ENCODE measurements at places on chromosomes 13 and 19.
A peak's percentile ranks its signal among the peaks of the same experiment; 100 is the strongest.

GRCh38 chr19:3748965-3749364 lies 12.5 kb downstream of the APBA3 start:
- no peak for DNase-seq

GRCh38 chr13:35851356-35851755 lies 279.8 kb downstream of the DCLK1 start:
- no peak for DNase-seq

DNA sequence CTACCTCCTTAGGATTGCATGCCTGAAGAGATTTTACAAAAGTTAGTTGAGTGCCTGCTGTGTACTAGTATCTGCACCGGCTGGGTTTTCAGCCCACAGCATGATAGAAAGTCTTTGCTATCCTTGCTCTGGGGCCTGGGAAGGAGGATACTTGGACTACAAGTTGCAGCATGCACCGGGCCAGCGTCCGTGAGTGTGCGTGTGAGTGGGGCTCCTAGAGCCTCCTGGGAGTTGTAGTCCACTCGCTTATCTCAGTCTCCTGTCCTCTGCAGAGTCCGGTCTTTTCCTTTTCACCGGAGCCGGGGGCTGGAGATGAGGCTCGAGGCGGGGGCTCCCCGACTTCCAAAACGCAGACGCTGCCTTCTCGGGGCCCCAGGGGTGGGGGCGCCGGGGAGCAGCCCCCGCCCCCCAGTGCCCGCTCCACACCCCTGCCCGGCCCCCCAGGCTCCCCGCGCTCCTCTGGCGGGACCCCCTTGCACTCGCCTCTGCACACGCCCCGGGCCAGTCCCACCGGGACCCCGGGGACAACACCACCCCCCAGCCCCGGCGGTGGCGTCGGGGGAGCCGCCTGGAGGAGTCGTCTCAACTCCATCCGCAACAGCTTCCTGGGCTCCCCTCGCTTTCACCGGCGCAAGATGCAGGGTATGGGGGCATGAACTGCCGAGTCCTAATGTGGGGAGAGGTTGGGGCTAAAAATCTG lies 20.6 kb downstream of the BRSK1 start:
- DNase-seq, result peak; percentile 62

DNA sequence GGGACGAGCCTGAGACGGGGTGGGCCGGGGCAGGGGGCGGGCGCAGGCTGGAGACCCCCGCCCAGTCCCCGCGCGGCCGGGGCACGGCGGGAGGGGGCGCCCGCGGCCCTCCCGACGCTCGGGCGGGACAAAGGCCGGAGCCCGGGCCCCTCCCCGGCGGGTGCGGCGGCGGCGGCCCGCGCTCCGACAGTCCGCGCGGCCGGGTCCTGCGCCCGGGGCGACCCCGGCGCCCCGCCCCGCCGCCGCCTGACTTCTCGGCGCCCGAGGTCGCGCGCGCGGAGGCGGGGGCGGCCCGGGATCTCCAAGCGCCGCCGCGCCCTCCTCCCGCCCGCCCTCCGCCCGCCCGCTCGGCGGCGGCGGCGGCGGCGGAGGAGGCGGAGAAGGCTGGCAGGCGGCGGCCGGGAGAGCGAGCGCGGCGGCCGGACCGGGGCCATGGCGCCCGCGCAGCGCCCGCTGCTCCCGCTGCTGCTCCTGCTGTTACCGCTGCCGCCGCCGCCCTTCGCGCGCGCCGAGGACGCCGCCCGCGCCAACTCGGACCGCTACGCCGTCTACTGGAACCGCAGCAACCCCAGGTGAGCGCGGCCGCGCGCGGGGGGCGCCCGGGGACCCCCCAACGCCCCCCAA lies at the start of gene EFNA2:
EFNA2 (plus strand) TSS at position 137 of the 624 bp plus-strand sequence; CDS start at position 433, 296 bp downstream.
- DNase-seq, result peak; percentile 54

GRCh38 chr19:47720669-47721422 lies 7.6 kb downstream of the EHD2 start:
- no peak for DNase-seq

- DNase-seq, result no peak
Observed at GRCh38 chr19:35822579-35822978, 9.9 kb upstream of the PRODH2 start.

DNA sequence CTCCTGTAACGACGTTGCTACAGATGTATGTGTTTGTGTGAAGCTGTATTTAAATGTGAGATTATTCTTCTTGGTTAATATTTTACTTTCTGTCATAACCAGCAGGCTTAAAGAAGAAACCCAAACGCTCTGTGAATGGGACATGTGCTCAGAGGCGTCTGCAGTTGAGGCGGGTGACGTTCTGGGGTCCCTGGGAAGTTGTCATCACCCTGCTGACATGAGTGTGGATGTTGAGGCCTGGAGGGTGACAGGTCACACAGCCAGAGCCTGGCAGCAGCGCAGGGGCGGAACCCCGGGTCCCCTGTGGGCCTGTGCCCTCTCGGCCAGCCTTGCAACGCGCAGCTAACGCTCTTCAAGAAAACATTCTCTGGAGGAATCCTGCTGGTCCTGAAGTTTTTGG lies 16.6 kb downstream of the RASA3 start:
- no peak for DNase-seq

GRCh38 chr19:33432446-33433170 lies 59.1 kb downstream of the CEBPG start:
- no peak for DNase-seq

DNA sequence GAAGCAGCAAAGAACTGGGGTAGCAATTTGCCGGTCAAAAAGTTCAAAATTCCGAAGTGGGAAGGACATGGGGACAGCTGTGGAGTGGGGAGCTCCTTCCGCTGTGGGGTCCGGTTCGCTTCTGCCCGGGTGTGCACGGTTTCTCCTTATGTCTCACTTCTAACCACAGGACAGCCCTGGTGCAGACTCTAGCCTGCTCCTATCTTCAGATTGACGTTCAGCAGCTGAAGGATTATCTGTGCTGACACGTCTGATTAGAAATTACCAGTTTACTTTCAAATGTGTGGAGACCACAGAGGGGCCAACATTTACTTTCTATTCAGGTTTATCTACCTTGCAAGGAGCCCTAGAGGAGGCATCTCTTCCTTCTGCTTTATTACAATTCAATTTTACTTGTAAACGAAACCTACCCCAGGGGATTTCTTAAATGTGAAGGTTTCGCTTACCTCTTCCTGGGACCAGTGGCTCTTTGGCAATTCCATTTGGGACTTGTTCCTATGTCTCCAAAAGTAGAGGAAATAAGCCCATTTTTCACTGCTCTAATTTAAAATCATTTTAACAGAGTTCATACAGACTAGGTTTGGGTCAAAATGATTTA lies 27.3 kb downstream of the LHFPL6 start:
- no peak for DNase-seq

DNA sequence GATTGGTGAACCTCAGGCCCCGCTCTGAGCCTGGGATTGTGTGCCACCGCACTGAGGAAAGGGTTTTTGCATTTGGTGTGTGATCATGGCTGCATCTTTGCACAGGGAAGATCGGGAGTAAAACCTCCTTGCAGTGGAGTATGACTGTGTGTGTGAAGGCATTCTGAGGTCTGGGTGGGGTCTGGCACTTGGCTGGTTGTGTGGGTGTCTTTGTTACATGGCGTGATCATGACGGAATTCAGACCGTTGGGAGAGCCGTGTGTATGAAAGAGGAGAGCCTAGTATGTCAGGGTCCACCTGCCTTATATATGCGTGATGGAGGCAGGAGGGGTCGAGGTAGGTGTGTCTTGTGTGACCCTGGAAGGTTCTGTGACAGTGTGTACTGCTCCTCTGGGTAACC lies 740 bp upstream of the BEST2 start:
- DNase-seq, result no peak

DNA sequence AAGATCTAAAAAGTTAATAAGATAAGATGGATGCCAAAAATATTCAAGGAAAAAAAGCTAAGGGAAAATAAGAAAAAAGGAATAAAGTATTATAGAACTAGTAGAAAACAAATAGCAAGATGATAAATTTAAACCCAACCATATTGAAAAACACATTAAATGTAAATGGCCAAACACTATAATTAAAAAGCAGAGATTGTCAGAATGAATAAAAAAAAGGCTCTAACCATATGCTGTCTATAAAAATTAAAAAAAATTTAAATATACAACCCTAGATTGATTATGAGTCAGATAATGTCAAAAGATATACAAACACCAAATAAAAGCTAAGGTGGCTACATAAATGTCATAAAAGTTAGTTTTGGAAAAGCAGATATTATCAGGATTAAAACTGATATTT lies 617.5 kb upstream of the SGCG start:
- DNase-seq, result no peak

DNA sequence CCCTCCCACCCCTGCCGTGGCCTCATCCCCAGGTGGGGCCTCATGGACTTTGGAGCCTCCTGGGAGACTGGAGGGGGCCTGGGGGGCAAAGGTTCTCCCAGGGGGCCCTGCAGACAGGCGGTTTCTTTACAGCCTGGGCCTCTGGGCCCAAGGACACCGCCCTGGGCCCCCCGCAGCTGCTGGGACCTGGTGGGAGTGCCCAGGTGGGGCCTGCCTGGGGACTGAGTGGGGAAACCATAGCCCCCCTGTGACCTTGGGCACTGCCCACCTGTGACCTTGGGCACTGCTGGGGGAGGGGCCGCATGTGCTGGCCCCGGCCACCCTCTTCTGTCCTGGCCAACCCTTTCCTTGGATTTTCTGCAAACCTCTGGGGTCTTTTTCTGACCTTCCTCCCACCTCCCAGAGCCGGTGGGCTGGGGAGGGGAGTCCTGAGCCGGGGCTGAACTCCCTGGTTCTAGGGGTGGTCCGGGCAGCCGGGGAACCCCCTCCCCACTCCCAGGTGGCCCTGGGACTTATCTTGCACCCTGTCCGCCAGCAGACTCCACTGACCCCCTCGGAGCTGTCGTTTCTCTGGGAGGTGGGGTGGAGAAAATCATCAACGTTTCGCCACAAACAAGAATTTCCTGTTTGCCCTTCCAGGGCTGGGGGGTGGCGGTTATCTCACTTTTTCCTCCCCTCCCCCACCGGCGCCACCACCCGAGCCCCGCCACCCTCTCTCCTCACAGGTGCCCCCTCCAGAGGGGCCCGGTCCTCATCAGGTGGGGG lies 27.0 kb downstream of the ARID3A start:
- no peak for DNase-seq

- no peak for DNase-seq
Observed at GRCh38 chr13:43482026-43482425, 304.7 kb downstream of the ENOX1 start.

DNA sequence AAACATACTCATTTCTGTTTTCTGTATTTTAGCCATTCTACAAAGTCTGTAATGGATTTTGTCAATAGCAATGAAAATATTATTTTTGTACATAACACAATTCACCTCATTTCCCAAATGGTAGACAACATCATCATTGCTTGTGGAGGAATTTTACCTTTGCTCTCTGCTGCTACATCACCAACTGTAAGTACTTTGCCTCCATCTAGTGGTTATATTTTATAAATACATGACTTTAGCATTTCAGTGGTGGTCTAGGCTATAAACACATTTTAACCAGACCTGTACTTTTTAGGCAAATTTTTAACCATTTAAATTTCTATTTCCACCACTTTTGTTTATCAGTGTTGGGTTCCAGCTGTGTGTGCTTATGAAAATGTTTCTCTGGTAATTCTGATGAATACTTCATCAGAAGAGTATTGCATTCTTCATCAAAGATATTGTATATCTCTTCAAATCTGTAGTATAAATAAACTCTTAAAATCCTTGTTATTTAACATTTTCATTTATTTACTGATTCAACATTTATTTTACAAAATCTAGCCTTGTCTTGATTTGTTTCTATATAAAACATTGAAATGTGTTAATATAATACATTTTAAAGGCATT lies 222.4 kb downstream of the NBEA start:
- no peak for DNase-seq

DNA sequence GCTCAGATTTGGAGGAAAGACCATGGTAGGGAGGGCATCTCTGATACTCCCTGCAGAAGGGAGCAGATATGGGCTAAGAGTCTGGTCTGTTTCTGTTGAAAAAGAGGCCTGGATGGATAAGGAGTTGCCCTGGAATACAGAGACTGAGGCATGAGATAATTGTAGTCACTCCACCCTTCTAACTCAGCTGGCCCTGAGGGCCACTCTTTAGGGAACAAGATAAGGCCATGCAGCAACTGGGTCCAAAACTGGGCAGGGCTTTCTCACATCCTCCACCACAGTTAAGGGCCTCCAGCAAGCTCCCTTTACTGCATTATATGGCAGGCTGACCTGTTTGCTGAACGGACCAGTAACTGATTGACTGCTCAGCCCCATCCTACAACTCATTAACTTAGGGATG lies 1.3 kb downstream of the ZNF749 start:
- DNase-seq, result no peak

GRCh38 chr19:17721821-17722220 lies 2.5 kb downstream of the MAP1S start:
- DNase-seq, result no peak

DNA sequence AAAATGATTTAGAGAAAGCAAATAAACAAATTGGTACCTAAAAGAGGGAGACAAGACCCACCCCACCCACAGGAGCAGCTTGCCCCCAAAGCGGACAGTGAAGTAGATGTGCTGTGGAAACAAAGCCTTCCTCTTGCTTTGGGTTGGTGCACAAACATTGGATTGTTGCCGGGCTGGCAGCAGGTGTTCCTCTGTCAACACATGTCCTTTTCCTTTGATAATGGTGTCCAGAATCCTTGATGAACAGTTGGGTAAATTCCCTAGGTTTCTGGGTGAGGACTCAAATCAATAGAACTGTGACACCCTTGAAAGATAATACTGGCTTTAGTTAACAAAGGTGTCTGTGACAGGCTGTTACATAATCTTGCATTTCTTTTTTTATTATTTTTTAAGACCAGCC lies 311.8 kb downstream of the SPRY2 start:
- no peak for DNase-seq

DNA sequence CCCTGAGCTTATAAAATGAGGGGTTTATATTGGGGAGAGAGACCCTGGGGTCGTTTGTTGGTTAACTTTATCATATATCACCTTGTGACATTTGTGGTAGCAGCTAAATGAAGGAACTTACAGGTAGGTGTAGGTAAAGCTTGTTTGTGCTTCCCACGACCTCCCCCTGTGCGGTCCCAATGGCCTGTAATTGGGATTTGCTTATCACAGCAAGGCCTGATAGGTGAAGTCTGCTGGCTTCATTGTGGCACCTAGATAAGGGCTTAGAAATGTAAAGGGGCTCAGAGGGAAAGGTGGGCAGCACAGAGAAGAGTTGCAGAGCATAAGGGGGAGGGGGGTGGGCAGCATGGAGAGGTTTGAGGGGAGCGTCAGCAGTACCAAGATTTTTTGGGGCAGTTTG lies 35.5 kb upstream of the MLNR start:
- DNase-seq, result no peak

GRCh38 chr19:2887391-2887914 lies 13.3 kb upstream of the ZNF57 start:
- no peak for DNase-seq

GRCh38 chr19:291006-291521 lies at the start of gene PLPP2:
Gene PLPP2, minus strand, starts transcription at chr19:291403. Its CDS starts 67 bp downstream, at chr19:291336.
- no peak for DNase-seq

- no peak for DNase-seq
Observed at GRCh38 chr19:2242816-2243215, 6.2 kb downstream of the SF3A2 start.
